ENCODE measurements at places on chromosomes 3 and 15.

DNA sequence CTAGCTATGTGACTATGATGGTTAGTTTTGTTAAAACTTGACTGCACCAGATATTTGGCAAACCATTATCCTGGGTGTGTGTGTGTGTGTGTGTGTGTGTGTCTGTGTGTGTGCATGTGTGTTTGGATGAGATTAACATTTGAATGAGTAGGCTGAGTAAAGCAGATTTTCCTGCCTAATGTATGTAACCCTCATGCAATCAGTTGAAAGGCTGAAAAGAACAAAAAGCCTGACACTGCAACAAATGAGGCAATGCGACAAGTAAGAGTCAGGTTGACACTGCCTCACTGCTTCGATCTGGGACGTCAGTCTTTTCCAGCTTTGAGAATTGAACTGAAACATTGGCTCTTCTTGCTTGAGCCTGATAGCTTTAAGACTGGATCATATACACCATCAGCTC is 643.0 kb downstream of the NAALADL2 start:
- no peak for DNase-seq

DNA sequence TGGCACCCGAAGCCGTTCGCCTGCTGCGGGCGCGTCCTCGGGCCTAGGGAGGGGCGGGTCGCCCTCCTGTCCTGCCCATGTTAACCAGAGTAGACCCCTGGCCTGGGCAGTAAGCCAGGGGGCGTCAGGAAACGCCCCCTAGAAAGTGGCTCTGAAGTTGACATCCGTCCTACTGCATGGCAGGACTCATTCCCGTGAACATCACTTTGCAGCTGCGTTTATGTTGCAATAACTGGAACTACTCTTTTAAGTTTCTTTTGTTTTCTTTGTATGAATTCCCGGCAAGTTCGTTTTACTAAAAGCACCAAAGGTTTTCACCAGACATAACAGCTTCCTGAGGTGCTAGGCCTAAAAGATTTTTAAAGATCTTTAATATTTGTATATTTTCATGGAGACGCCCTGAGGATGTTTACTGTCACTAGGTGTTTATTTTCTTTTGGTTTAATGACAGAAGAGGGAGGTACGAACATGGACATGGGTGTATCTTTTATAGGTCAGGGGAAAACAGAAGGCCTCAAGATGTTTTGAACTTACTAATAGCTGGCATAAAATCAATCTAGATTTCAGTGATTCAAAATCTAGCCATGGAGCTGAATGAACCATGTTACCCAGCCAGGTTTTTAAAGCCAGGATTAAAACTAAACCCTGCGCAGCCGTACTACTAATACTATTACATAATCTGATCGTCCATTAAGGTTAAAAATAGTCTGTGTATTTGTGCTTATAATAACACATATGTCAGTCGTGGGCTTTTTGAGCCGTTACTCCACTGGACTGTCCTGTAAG is 1.0 kb downstream of the C15orf61 start:
- DNase-seq: no peak

- no peak for DNase-seq
These were observed 12.0 kb downstream of the TRAT1 start for GRCh38 chr3:108834551-108834950.

GRCh38 chr3:184562878-184563560 is 1.4 kb downstream of the EPHB3 start:
- DNase-seq: no peak

DNA sequence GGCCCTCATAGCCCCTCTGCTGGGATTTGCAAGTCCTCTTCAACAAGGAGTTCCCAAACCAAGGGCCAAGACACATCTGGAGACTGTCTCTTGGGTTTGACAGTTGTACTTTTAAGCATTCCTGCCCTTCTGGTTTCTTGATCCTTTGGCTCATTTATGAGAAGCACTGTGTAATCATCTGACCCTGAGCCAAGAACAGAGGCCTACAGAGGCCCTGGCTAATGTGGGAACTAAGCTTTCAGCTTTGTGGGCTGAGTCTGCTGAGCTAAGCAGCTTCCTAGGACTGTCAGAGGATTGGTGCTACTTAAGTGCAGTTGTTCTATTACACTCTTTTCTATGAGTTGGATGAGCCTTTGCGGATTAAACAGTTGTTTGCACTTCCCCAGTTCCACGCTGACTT is 178.3 kb downstream of the KBTBD8 start:
- no peak for DNase-seq

GRCh38 chr3:100416863-100417262 is 15.5 kb downstream of the LNP1 start:
- no peak for DNase-seq

DNA sequence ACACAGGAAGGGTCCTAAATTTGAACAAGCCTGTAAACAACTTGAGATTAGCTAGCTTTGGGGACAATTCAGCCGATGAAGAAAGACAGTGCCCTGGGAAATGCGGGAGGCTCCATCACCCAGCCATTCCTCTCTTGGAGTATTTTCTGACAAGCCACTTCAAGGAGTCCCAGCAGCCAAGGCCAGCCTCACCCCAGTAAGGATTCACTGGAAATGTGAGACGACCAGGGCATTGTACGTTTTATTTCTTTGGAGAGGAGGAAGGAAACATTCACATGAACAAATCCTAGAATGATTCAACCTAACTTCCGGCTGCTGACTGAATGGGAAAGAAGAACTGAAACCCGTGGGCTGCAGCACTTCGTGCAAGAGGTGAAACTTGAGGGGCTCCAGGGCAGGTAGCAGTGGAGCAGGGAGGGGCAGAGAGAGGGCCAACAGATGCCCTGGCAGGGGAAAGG is 116.4 kb upstream of the ARHGEF3 start:
- DNase-seq: peak; percentile 56

DNA sequence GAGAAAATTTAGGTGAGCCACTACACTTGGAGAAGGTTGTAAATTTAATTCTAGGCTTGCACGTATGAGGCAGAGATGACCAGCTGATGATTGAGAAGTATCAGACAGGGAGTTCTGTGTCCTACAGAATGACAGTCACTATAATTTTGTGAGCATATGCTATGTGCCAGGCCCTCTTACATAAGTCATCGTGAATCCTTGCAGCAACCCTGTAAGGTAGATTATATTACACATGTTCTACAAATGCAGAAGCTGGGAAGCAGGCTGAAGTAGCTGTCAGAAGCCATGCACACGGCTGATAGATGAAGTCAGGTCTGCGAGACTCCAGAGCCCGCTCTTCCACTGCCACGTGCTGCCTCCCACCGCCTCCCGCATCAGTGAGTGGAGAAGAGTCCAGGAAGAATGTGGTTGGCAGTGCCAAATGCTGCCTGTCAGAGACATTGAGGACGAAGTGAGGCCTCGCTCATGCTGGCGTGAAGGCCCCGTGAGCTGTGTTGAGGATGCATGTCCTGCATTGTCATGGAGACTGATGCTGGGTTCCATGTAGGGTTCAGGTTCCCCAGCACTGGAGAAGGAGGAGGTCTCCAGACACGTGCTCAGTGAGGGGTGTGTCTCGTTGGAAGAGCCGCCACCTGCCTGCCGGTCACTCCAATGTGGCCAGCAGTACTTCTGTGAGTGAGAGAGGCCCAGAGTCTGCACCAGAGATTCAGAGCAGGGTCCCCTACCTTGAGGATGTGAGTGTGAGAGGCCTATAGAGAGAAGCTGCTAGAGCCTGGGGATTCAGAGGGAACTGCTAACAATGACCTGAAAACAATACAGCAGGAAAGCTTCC is 123.3 kb upstream of the PLXNA1 start:
- no peak for DNase-seq

DNA sequence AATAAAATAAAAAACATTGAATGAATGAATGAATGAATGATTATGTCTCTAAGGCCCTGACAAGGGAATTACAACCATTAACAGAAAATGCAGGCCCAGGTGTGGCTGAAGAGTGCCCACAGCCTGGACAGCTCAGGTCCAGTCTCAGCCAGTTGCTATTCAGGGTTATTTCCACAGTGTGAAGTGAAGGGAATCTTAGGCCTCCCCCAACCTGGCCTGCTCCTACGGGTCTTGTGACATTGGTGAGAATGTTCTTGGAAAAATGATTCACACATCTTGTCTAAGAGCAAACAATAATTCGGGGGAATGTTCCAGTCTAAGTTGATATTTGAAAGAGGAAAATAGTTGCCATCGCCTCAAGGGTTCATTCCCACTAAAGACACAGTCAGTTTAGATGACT is 37.0 kb downstream of the MINDY4B start:
- DNase-seq: no peak

DNA sequence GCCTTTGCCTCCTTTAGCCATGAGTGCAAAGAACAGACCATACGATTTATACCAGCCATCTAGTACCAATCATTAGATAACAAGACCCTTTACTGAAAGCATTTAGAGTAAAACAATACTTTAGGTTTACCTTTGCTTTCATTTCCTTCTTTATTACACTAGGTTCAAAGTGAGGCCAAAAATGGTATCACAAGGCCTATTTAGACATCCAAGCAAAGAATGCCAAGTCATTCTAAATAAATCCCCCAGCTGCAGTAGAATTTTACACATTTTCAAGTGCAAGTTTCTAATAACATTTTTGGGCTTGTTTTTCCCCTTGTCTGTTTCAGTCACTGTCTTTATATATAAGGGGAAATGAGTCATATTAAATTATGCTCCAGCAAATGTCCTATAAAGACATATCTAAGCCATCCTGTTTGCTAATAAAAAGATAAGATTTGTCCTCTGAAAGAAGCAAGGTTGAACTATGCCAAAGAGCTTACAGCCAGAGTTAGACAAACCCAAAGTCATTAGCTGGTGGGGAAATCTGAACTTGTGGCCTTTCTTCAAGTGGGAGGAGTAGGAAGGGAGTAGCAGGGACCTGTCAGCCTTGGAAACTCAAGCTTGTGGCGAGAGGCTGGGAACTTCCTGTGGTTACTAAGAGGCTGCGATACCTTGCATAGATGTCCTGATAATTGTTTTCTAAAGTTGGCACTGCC is 232.7 kb downstream of the MECOM start:
- DNase-seq: no peak

- DNase-seq: no peak
These were observed 124.8 kb upstream of the CNTN3 start for GRCh38 chr3:74739242-74739641.

DNA sequence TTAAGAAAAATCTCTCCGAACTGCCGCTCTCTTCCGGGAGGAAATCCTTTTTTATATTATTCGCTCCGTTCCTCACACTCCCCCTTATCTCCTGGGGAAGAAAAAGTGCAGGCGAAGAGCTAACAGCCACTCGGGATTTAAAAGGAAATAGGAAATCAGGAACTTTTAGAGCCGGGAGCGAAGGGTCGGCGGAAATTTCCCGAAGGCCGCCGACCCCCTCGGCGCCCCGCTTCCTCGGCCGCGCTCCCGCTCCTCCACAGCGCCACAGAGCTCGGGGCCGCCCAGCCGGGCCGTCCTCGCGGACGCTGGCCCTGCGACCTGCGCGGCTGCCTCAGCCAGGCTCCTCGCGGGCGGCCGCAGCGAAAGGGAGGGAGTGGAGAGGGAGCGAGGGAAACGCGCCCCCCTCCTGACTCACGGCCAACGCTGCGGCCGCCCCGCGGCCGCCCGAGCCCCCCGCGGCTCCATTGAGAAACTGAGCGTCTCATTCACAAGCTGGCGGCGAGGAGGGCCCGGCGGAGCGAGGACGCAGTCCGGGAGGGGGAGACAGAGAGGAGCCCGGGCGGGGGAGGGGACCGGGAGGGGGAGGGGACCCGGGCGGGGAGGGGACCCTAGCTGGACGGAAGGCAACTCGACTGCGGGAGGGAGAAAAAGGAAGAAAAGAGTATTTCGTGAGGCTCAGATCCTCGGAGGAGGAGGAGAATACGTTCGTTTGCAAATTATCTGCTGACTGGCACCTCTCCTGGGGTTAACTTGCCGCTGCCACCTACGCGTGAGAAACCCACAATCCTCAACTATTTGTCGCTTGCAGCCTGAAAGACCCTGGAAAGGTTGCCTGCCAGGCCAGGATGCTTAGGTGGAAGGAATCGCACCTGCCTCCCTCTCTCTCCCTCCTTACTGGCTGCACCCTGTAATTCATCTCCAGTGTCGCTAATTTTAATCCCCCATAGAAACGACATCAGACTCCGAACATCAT is at the start of gene PTPN9:
TSS of gene PTPN9 (minus strand) at position 368 of the 973 bp plus-strand sequence. CDS start 539 bp downstream, outside the sequence.
- peak; percentile 58 for DNase-seq

GRCh38 chr3:2274526-2274925 is 175.9 kb downstream of the CNTN4 start:
- DNase-seq: no peak

GRCh38 chr3:133894353-133895207 is 1.1 kb downstream of the RAB6B start:
- DNase-seq: no peak

GRCh38 chr3:109316162-109316730 is at the start of gene DPPA2:
Gene DPPA2, minus strand, starts transcription at chr3:109316517. Its CDS starts 1,975 bp downstream, at chr3:109314542.
- DNase-seq: no peak

GRCh38 chr15:56019060-56019793 is 25.8 kb upstream of the NEDD4 start:
- DNase-seq: no peak

GRCh38 chr3:160084998-160085397 is 96.4 kb downstream of the IL12A start:
- no peak for DNase-seq

DNA sequence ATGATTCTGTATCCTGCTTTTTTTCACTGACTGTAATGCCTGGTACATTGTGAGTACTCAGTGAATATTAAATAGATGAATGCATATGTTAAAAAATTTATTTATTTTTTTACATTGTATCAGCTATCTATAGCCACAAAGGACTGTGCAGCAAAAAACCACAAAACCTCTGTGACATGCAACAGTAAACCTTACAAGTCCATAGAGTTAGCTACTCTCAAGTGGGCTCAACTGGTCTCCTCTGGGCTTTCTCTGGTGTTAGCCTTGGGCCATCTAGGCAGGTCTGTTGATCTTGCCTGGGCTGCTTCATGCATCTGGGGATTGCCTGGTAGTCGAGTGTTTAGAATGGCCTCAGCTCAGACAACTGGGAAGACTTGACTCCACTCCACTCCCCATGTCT is 35.3 kb downstream of the OTOL1 start:
- DNase-seq: no peak

- no peak for DNase-seq
These were observed 2.3 kb downstream of the RASGRP1 start for GRCh38 chr15:38562278-38562677.

- DNase-seq: no peak
These were observed 76.8 kb downstream of the CPNE4 start for GRCh38 chr3:131957980-131958379.

DNA sequence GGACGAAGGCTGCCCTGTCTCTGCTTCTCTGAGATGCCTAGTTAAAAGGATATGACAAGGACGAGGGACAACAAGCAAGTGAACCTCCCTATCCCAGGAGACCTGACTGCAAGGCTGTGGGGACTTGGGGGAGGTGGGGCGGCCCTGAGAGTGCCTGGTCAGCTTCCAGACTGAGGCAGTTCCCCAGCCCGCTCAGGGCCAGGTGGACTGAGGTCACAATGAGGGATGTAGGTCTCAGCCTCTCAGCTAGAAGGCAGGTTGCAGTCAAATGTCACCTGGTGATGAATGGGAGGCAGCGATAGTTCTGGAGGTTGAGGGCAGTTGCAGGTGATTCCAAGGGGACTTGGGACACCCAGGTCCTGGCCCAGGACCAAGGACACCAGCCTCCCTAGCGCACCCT is 30.6 kb downstream of the TKT start:
- DNase-seq: no peak

GRCh38 chr3:159210336-159210735 is 408.5 kb downstream of the MFSD1 start:
- no peak for DNase-seq

Measured in activated T-cell treated with anti-CD3 and anti-CD28 coated beads for 24 hours (primary cell).